AML-193 (cell line): ENCODE measurements at places on chromosomes 6 and 20.

GRCh38 chr6:169858293-169858934 is 107.0 kb downstream of the ERMARD start:
- no peak for DNase-seq

- no peak for DNase-seq
These were observed 356.7 kb downstream of the BCKDHB start for GRCh38 chr6:80463197-80463596.

DNA sequence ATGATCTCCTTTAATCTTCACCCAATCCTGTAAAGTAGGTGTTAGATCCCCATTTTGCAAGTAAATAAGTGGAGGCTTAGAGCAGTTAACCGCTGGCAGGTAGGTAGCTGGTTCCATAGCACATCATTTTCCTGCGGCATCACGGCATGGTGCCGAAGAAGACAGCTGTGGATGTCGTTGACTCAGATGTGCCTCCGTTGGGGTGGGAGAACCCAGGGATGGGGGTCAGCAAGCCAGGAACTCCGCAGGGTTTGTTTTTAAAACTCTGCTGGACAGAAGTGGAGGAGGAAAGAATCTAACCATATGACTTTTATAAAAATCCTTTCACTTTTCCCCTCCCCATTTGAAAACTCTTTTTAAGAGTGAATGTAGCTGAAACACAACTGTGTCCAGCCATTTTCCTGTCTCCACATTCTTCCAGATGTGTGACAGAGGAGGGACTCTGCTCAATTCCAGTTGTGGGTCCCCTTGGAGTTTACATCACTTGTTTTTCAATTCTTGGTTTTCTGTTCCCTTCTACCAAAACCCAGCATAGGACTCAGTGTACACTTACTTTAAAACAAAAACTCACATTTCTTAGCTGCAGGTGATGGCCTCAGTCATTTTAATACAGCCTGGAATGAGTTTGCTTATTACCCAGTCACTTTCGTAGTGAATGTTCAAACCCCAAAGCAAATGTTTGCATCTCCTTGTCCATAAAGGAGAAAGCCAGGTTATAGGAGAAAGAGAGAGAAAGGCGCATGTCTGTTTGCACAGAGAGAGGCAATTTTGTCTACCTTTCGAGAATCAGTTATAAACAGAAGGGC is 27.6 kb upstream of the PI16 start:
- DNase-seq: no peak

- DNase-seq: no peak
These were observed 1.1 kb downstream of the PTPRK start for GRCh38 chr6:128519132-128519930.
